ENCODE measurements at places on chromosomes 4 and X. TPM values are rescaled to one million over a fixed set of nuclear protein-coding genes. Genes with fewer than 3 reads are reported as not detected.

DNA sequence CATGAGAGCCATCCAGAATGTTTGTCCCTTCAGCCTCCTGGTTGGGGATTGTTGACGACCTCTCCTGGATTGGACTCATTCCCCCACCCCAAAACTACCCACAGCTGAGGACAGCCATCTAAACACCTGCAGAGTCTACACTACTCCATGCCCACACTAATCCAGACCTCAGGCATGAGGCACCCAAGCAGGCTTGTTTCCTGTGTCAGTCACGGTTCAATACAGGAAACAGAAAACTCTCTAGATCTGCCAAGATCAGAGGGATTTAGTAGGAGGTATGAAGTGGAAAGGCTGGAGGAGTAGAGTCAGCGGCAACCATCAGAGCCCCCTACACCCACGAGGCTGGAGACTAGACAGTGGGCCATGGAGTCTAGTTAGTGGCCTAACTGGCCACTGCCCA is 37.7 kb downstream of the HAND2 start:
- DNase-seq: no peak

DNA sequence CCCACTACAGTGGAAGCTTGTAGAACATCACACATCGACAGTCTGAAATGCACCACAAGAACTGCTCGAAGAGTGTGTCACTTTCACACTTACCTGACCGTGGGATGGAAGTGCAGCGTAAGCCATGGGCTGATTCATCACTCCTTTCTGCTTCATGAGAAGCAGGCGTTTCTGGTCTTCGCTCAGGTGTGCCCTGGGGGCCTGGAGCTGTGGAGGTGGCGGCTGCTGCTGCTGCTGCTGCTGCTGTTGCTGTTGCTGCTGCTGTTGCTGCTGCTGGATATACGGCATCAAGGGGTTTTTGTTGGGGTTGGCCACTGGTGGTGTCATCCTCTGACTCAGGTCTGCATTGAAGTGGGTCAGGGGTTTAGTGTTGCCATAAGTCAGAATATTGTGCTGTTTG is 223.6 kb downstream of the MGST2 start:
- DNase-seq: no peak

- no peak for DNase-seq
Observed at GRCh38 chr4:171639540-171639939, 173.7 kb upstream of the GALNTL6 start.

- no peak for DNase-seq
Observed at GRCh38 chrX:120358737-120359456, 3.0 kb upstream of the ATP1B4 start.

- DNase-seq: no peak
Observed at GRCh38 chr4:4693258-4693657, 151.4 kb upstream of the STX18 start.

GRCh38 chr4:152200511-152201333 is 335.2 kb downstream of the FBXW7 start:
- no peak for DNase-seq

DNA sequence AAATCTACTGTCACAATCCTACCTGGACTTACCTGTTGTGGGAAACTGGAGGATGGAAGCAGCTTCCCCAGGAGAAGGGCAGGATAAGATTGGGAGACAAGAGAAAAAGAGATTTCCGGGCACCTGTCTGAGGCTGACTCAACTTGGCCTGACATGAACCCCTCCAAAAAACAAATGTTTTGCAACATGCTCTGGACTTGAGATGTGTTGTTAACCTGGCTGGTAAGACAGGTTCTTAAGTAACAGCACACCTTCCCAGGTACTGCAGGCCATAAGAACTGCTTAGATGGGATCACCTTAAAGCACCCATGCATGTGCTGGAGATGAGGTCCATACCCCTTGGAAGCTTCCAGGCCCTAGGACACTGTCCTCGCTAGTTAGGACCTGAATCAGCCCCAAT is 4.4 kb upstream of the SMIM43 start:
- no peak for DNase-seq

GRCh38 chr4:68744368-68744767 is 71.4 kb upstream of the UGT2B10 start:
- no peak for DNase-seq

- no peak for DNase-seq
Observed at GRCh38 chrX:103170216-103170615, 44.7 kb upstream of the BEX4 start.

- no peak for DNase-seq
Observed at GRCh38 chr4:180810581-180810980, 1432.6 kb upstream of the TENM3 start.

GRCh38 chr4:4388836-4389575 is 2.1 kb downstream of the NSG1 start:
- no peak for DNase-seq

- DNase-seq: no peak
Observed at GRCh38 chr4:106864231-106864630, 171.9 kb downstream of the DKK2 start.

DNA sequence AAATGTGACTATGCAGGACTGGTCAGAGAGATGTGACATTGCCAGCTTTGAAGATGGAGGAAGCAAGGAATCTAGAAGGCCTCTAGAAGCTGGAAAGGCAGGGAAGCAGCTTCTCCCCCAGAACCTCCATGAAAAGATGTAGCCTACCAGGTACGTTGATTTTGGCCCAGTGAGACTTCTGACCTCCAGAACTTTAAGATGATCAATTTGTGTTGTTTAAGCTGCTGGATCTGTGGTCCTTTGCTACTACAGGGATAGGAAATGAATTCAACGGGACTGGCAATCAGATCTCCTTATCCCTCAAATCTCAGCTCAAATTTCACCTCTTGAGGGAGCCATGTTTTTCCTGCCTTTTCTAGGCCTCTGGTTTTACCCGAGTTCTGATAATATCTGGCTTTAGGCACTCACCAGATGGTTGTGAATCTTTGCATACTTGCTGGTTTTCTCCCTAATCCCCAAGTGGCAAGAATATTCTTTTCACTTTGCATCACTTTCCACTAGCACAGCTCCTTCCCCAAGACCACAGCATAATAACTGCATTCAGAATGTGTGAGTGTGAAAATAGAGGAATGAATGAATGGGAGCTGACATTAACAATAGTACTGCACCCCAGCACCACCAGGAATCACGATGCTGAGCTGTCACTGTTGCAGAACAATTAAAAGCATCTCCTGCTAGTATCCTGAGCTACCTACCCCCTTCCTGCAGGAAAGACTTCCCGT is 25.5 kb upstream of the TMSB4X start:
- no peak for DNase-seq

- no peak for DNase-seq
Observed at GRCh38 chrX:116757491-116757890, 294.7 kb upstream of the CT83 start.

- DNase-seq: no peak
Observed at GRCh38 chr4:146142768-146143167, 32.8 kb upstream of the LSM6 start.

- DNase-seq: no peak
Observed at GRCh38 chr4:79319975-79320374, 5.9 kb downstream of the NAA11 start.

DNA sequence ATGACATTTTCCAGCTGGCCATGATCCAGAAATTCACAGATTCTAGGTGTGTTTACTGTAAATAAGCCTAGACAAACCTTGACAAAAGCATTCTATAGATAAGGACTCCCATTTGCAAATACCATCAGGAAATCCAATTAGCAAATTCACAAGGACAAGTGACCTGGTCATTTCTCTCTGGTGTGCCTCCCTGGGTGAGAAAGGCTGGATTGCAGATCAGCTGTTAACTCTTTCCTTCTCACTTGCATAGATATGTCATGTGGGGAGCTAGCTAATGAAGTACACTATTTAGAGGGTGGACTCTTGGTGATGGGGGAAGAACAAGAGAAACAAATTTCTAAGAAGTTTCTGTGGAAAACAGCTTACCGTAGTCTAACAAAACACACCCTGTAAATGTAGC is 58.9 kb downstream of the MOSPD2 start:
- DNase-seq: no peak

DNA sequence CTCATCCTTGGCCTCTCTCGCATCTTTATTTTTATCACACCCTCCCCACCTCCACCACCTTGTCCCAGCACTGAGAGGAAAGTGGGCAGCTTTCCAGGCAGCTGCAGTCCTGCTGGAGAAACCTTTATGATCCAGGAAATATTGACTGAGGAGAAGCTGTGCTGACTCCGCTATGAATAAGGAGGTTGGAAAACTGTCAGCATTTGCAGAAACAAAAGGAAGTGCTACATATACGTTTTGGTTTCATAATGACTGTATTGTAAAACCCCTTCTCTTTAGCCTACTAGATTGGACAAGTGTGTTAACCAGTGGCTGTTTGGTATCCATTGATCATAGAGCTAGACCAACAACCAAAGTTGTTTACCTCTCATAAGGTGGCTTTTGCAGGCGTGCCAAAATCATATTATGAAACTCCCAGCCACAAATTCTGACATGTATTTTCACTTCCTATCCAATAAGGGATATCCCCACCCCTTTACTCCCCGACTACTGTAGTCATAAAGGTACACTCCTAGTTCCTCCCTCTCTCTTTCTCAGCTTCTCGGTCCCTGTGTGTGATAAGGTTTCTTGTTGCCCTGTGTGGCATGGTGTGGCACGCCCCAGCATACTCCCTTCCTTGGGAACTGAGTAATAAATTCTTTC is 88.4 kb downstream of the GPR143 start:
- no peak for DNase-seq

GRCh38 chr4:159369256-159369655 is 266.4 kb downstream of the RAPGEF2 start:
- no peak for DNase-seq

DNA sequence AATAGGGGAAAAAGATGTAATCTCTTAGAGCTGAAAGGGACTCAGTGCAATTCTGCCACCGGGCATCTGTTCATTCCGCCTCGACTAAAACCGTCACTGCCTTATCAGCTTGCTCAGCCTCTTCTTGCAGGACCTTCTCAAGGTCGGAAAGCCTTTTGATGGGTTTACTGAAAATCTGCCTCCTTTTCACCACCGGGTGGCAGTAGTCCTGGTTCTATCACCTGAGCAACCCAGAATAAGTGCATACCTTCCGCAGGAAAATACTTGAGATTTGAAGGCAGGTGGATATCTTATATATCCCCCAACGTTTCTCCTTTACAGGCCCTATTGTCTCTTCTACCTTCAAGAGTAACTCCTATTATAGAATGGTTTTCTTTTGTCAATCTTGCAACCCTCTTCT is 103.4 kb upstream of the PAK3 start:
- DNase-seq: no peak

DNA sequence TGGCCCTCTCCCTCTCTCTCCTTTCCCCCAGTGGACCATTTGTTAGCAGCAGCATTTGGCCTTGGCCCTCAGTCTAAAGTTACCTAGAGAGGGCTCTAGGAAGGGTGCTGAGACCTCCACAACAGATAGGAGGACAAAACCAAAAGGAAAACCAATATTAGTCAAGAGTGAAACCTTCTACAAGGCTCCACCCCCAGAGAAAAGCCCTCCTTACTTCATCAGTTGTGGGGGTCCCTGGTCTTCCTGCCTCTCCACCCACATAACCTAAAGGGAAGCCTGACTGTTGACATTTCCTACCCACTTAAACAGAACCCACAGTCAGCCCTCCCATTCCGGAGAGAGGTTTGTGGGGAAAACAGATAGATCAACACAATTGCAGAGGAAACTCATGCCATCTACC is 4.7 kb upstream of the CD40LG start:
- DNase-seq: peak; percentile 29

- DNase-seq: no peak
Observed at GRCh38 chr4:55921093-55921492, 27.7 kb upstream of the CEP135 start.

DNA sequence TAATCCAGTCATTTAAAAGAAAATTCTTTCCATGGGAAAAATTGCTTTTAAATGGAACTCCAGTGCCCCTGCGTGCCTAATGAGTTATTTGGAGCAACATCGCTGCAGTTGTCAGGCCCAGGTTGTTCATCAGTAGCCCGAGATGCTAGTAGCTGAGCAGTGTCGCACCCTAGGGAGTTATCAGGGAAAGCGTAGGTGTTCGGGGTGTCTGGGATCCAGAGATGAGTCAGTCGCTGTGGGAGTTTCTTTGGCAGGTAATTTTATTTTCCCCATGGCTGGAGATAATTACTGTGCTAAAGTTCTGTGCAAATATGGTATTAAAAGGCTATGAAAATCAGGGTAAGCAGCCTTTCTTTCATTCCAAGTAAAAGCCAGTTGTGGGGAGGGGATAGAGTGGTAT is 49.4 kb downstream of the ANXA3 start:
- DNase-seq: no peak

GRCh38 chrX:32514986-32515385 is 696.4 kb downstream of the DMD start:
- no peak for DNase-seq

The PDE6B gene
- 4.2 TPM for total RNA-seq

The IRS4 gene
- 0.74 TPM for total RNA-seq

The TXK gene
- 8.1 TPM for total RNA-seq

The CHRDL1 gene
- total RNA-seq: 36.8 TPM

The MAGIX gene
- total RNA-seq: 2.2 TPM

The ZIC3 gene
- not detected for total RNA-seq

The EREG gene
- total RNA-seq: 1.2 TPM

The GEMIN8 gene
- 16.5 TPM for total RNA-seq

The PRDM8 gene
- total RNA-seq: 15.0 TPM

The IL2RG gene
- 4.2 TPM for total RNA-seq

The RAB9B gene
- total RNA-seq: 0.98 TPM

The GUCY1A1 gene
- total RNA-seq: 21.6 TPM

The CFI gene
- total RNA-seq: 15.0 TPM

The CDS1 gene
- 8.8 TPM for total RNA-seq

Data from vagina (tissue), 2 donors.